ENCODE measurements at places on chromosomes 11 and 22.
A peak's percentile ranks its signal among the peaks of the same experiment; 100 is the strongest.

- no peak for DNase-seq
Measured at GRCh38 chr11:34495239-34495723, 18.3 kb downstream of the ELF5 start.

- DNase-seq: no peak
Measured at GRCh38 chr11:39678996-39679395, 1780.5 kb downstream of the LRRC4C start.

DNA sequence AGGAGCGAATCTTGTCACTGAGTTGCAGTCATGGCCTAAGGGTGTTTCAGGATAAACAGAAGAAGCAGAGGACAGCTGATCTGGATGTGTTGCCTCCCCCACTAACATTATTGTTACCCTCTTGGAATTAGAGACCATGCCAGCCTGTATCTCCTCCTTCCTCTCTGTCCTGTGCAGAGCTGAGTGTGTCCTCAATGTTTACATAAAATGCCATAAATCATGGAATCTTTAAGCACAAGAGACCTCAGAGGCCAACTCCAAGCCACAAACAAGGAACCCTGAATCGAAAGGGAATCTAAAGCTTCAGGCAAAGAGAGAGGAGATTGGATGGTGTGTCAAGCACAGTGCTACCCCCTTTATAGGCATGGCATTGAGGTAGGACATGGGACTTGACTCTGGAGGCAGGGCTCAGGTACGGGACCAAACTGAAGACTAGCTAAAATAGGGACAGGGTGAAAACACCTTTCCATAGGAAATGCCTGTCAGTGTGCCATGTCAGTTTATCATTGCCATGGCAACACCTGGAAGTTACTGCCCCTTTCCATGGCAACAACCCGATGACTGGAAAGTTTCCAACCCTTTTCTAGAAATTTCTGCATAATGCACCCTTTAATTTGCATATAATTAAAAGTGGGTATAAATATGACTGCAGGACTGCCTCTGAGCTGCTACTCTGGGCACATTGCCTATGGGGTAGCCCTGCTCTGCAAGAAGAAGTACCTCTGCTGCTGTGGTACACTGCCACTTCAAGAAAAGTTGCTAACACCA lies 489.7 kb downstream of the MIAT start:
- no peak for DNase-seq

DNA sequence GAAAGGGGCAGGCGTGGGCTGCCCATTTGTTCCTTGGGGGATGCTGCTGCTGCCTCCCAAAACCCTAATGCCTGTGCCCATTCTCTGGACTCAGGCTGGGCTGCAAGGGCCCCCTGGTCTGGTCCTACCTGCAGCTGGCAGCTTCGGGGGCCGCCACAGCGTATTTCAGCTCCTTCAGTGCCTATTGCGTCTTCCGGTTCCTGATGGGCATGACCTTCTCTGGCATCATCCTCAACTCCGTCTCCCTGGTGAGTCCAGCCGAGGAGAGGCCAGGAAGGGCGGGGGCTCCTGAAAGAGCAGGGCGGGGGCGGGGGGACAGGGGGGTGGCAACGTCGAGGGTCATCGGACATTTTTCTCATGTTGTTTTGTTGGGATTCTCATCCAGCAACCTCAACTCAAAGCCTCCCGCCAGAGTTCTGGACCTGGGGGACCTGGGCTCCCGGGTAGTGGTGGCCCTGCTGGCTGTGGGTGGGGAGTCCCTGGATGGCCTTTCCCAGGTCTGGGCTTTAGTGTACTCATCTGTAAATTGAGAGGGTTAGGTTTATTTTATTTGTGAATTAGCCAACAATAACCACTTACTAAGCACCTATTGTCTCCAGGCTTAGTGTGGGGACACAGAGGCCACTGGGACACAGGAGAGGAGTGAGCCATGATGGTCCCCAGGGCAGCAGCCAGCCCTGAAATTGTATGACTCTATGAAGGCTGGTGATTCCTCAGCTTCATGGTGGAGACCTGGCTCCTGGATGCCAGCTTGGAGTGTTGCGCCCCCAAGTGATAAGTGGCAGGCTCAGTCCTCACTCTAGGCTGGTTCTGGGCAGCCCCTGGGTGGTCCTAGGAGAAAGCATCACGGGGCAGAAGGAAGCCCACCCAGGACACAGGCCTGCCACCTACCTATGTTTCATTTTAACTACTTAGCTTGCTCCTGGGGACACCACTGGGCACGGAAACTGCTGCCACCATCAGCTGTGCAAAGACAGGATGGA lies 36.0 kb downstream of the CAPN1 start:
- DNase-seq: no peak

DNA sequence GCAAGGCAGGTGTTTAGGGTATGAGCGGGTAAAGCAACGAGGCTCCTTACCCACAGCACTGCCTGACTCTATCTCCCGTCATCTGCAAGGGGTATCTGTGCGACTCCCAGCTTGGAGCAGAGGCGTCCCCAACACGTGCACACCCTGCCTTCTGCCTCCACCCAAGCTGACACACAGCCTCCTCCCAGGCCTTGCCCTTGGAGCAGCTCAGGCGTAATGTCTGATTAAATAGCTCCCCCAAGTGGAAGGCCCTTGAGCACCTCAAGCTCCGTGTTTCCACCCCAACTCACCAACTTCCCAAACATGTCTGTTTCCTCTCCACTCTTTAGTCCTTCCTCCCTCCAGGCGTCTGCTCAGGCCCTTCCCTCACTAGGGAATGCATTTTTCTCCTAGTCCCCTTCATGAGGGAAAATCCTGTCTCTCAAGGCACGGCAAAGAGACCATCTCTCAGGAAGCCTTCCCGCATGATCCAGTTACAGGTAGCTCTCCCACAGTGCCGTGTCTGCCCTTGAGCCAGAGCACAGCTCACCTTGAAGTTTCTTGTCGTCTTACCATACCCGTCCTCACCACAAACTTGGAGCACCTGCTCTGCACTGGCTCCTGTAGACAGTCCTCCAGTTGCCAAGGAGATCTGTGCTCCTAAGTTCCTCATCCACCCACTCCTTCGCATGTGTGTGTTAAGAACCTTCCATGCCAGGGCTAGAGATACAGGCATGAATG lies 15.8 kb downstream of the CYB5R2 start:
- DNase-seq: peak; percentile 48
